ENCODE measurements at places on chromosomes 13 and 19.

DNA sequence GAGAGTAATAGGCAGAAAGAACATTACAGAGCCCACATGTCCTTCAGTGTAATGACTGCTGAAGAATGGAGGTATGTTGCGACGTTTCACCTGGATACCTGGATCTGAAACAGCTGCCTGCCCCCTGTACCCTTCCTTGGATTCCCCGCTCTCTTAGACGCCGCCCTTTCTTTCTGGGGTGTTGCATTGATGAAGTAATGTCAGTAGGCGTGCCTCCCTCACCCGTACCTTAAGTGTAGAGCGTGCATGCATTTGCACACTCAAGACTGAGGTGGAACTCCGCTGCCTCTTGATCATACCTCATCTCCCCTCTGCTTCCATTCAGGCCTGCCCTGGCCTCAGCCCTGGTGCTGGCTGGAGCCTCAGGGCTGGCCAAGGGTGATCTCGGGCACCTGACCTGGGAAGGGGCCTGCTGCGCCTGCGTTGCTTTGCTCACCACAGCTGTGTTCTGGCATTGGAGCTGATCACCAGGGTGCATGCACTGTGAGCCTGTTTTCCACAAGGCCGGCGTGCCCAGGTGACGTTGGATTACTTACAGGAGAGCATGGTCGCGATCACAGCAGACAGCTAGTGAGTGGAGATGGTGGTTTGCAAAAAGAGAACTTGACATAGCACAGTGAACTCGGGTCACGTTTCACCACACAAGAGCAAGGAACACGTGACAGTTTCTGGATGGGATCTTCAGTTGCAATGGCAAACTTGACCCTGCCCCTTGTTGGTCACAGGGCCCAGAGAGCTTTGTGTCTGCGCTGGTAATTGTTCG is 99.0 kb downstream of the ARHGEF7 start:
- DNase-seq, result no peak

GRCh38 chr13:40103864-40104263 is 448.4 kb downstream of the COG6 start:
- no peak for DNase-seq

DNA sequence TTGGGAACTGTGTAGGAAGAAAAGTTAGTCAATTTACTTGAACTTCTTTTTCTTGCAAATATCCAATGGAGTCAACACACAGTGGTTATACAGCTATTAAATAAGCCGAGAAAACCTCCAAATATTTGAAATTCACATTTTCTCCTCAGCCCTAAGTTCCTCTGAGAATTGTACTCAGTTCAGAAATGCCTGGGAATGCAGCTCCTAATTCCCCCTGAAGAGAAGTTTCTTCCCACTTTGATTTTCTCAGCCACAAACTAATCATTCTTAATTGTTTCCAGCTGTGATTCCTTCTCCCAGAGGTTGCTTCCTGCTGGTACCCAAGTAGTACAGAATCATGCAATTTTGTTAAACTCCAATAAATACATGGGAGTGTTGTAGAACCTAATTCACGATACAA is 246.1 kb upstream of the MIR17HG start:
- no peak for DNase-seq

GRCh38 chr13:45784755-45785675 is 66.5 kb downstream of the SIAH3 start:
- DNase-seq, result no peak

DNA sequence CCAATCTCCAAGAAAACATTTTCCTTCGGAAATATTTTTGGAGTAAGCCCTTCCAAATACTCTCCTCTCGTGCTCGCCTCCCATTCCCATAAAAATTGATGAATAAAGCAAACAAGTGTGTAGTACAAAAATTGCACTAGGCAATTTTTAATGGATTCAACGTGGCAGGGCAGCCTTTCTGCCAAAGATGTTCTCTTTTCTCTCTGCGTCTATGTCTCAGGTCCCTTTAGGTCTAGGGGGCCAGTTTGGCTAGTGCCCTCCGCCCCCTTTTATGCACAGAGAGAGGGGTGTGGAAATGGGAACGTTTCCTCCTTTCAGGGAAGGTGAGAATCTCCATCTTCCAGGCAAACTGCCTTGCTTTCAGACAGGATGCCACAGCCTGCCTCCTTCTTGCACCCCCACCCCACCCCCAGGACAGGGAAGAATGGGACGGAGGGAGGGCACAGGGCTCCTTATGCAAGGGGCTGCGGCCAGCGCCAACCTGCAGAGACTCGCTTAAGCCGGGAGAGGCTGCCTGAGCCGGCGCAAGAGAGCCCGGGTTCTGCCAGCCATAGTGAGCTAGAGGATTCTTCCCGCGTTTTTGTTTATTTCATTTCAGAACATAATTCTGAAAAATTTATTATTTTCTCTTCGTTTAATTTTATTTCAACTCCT is 2.7 kb upstream of the ZIC2 start:
- DNase-seq, result peak; percentile 44

DNA sequence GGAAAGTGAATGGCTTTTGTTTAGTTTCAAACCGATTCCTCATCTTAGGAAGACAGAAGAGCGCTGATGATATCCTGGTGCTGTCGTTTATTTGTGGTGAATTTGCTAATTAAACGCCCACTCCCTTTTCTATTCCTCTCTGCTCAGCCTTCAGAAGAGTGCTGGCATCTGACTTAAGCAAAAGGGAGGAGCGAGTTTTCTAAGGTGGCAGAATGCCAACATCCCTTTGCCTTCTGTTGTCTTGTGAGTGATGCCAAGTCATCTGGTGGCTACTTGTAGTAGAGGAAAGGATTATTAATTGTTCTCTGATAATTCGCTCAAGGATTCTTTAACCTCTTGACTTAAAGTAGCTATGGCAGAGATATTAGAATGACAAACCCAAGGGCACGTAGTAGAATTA is 68.1 kb downstream of the ERCC5 start:
- no peak for DNase-seq

DNA sequence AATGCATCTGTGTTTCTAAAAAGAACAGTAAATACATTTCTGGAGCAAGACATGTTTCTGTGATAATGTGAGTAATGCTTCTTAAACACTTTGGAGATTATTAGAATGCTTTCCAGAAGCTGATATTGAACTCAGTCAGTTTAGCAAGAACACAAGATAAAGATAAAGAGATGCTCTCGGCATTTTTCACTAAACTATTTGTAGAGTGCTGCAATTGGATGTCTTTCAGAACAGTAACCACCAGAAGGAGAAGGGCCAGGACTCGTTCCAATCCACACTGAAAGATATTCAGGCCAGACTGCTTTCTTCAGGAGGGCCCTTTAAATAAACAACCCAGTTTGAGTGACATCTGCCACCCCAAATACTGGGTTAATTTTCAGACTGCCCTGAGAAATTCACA is 456.0 kb downstream of the TBC1D4 start:
- DNase-seq, result no peak

GRCh38 chr13:38674208-38674607 is 12.7 kb upstream of the FREM2 start:
- DNase-seq, result no peak

DNA sequence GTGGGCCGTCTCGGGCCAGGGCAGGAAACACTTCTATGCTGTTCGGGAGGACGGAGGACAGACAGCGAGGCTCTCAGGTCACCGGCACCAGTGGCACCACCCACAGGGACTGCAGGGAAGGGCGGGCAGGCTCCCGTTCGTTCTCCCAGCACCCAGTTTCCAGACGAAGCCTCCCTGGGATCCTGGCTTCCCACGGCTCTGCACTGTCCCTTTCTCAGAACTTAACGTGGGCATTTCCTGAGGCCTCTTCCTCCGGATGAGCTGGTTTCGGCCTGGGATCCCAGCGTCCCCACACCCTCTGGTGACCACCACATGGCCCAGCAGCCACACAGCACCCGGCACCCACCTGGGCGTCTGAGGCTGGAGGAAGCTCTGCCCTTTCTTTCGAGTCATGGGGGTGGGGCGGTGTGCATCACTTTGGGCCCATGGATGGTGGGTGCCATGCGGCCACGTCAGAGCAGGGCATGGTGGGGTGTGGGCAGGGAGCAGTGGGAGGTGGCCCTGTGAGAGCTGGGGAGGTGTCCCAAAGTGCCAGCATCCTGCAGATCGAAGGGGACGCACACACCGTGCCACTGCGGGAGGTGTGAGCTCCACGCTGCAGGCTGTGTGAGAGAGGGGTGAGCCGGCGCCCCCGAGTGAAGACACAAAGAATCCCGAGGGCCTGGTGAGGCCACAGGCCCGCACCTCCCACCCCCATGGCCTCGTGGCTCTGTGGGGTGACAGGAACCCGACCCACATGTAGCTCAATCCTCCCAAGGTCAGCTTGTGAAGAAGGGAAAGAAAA is 38.7 kb upstream of the GRTP1 start:
- DNase-seq, result peak; percentile 35

- DNase-seq, result no peak
Observed at GRCh38 chr13:66345518-66345810, 884.7 kb downstream of the PCDH9 start.

DNA sequence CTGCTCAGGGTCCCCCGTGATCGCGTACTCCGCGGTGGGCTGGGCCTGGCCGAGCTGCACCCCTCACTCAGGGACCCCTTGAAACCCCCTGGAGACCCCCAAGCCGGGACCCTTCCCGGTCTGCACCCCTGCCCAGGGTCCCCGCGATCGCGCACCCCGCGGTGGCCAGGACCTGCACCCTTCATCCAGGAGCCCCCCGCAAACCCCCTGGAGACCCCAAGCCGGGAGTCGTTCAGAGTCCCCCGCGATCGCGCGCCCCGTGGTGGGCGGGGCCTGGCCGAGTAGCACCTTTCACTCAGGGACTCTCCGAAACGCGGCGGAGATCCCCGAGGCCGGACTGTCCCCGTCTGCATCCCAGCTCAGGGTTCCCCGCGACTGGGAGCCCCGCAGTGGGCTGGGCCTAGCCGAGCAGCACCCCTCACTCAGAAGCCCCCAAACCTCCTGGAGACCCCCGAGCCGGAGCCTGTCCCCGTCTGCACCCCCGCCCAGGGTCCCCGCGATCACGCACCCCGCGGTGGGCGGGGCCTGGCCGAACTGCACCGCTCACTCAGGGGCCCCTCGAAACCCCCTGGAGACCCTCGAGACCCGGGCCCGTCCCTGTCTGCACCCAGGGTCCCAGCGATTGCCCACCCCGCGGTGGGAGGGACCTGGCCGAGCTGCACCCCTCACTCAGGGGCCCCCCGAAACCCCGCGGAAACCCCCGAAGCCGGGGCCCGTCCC is 748 bp downstream of the LMNB2 start:
- no peak for DNase-seq

DNA sequence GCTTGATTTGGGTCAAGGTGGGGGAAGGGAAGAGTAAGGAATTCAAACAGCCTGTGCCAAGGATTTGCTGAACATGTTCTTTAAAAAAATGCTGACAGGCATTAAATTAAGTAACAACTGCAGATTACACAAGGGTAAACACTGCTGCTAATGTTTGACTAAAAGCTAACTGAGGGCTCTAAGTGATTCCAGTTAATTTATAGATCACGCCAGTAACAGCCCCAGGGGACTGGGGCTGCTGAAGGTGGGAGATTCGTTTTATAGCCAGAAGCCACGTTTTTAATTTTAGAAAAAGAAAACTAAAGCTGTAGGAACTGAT is 321.7 kb downstream of the DLEU7 start:
- no peak for DNase-seq

DNA sequence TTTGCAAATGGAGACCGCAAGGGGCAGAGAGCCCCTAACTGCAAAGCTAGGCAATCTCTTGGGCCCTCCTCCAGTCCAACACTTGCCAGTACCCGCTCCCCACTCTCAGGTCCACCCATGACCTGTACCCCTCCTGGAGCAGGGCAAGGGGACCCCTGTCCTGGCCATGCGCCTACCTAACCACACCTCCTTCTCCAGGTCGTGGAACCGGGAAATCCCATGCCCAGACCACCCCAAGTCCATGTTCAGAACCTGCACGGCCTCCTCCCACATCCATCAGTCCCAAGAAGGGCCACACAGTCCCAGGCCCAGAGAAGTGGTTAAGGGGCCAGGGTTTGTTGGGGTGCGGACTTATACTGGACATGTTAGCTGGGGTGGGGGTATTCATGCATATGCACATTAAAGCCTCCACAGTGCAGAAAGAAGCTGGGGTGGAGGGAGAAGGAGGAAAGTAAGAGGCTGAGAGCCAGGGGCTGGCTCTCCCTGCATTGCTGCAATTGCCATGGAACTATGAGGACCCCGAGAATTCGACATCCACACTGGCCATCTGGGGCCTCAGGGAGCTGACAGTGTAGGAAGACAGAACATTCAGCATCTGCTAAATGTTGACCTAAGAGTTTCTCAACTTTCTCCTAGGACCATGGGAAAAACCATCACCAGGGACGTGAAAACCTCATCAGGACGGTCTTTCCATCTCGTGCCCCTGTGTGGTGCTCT is 39.0 kb downstream of the HSPH1 start:
- DNase-seq, result no peak

DNA sequence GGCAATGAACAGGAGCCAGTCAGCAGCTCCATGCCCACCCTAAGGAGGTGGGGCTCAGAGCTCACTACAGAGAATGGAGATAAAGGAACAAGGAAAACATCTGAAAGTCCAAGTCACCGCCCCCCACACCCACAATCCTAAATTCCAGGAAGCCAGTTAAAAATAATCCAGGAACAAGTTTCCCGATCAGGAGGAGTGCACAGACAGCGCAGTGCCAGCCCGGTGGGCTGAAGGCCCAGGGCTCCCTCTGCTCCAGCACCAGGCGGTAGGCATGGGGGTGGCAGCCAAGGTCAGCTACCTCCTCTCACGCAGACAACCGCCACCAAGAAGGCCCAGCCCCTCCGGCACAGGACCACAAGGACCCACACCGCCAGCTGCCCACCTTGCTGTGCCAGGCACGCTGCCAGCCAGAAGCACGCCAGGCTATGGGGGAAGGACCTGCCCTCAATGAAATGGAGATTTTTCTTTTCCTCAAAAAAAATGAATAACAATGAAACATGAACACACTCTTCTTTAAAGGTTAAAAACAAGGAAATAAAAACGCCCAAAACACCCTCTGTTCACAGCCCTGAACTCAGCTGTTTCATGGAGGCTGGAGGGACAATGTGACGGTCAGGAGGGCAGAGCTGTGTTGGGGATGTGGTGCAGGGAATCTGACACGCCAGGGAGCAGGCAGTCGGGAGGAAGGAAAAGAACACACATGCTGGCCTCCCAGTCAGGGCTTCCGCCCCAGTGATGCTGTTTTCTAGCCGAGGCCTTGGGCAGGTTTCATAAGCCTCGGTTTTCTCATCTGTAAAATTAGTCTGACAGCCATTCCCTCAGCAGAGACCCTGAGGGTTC is 11.0 kb downstream of the STK24 start:
- no peak for DNase-seq

DNA sequence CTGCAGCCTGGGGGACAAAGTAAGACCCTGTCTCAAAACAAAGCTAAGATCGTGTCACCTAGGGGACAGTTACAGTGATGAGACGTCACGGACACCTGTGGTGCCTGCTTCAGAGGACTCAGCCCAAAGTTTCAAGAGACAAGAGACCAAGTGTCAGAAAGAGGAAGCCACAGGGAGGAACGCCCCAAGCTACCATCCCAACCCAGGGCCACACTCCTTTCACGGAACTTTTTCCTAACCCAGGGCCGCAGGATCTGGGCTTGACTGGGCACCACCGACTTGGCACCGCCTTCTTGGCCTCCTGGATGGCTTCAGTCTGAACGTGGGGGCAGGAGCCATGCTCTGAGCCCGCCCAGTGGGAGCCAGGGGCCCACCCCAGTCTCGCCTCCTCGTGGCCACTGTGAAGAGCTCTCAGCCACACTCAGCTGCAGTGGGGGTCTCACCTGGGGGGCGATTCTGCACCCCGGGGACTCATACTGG is 8.5 kb downstream of the MOB3A start:
- DNase-seq, result no peak
